ENCODE measurements at places on chromosomes 7 and 10.

DNA sequence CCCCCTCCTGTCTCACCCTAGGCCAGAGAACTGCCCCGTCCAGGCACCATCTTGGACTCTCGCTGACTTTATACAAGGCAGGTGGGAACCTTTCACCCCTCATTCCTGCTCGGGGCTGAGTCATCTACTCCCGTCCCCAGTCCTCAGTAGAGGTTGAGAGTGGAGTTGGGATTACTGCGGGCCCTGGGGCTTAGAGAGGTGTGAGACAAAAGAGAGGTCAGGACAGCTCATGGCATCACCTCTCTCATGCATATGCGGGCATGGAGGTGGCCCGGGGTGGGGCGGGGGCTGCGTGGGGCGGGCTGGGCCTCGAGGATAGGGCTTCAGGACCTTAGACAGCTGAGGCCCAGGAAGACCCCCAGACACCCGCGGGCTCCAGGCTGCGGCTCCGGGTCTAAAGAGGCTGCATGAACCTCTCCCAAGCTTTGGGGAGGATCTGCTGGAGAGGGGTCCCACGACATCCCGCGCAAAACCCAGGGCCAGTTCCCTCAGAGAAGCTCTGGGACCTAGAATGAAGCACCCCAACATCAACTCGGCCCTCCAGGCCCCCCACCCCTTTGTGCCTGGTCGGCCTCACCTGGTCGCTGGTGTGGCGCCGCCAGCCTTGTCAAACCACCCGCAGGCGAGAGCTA is 317 bp downstream of the PDZD7 start:
- no peak for DNase-seq

GRCh38 chr10:28981007-28981406 is 303.7 kb downstream of the BAMBI start:
- DNase-seq: no peak

DNA sequence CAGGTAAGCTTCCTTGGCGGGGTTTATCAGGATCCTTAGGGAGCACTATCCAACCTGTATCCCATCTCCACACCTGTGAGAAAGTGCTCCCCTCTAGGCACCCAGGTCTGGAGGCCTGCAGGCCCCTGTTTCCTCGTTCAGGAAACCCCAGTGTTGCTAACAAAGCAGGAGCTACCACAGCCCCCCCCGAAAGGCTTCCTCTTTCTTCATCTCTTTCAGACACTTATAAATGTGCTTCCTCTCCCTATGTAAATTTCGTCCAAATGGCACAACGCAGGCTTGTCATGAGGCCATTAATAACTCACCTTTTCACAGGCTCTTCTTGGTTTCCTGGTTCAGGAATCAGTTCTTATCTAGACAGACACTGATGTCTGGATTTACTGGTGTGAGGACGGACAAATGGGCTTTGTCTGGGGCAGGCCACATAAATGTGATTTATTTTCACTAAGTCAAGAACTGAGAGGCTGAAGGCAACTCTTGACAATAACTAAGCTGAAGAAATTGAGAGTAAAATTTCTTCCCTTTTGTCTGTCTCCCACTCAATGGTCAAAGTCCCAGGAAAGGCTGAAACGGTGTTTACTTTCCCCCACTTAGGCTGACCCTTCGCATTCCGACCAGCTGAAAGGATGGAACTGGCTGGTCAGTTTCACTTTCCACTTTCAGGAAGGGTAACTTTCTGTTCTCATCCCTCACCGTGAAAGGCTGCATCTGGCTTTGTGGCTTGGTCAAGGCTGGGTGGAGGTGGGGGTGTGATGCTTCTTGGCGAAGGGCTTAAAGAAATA is 46.8 kb downstream of the PIK3AP1 start:
- DNase-seq: no peak

DNA sequence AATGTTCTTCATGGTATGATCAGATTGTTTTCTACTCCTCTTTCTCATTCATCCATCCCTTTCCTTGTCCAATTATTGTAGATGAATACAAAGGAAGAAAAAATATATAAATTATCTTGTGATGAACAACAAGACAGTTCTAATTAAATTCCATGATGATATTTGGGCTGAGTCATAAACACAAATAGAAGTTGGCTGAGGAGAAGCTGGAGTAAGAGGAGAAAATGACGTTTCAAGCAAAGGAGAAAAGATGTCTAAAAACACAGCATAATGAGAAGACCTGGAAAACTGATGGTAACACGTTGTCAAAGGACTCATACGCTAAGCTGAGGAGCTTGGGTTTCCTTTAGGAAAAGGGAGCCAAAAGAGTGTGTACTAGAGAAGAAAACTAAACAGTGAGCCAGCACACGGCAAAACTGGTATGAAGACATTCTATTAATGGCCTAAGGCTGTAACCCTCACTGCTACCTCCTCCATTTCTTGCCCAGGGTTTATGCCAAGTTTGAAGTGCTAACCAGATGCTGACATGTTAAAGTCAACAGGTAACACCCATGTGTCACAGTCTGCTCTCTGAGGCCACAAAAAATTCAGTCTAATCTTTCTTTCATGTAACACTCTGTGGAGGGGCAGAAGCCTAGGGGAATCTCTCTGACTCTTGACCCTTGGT is 26.1 kb downstream of the ZFAND4 start:
- DNase-seq: no peak

- no peak for DNase-seq
These were observed 42.6 kb downstream of the KIAA1217 start for GRCh38 chr10:24251547-24251946.

DNA sequence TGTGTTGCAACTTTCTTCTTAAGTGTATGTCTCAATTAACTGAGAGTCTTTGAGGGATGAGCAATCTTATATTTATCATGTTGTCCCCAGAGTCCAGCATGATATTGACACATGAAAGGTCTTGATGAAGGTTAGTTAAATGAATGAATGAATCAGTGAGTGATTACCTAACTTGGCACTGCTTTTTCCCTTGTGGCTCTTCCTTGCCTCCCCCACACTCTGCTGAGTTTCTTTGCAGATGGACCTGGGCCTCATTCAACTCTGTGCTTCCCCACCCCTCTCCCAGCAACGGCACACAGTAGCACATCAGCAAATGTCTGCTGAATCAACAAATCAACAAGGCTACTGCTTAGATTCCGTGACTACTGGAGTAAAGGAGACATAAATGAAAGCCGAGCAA is 235.1 kb upstream of the CXCL12 start:
- no peak for DNase-seq

DNA sequence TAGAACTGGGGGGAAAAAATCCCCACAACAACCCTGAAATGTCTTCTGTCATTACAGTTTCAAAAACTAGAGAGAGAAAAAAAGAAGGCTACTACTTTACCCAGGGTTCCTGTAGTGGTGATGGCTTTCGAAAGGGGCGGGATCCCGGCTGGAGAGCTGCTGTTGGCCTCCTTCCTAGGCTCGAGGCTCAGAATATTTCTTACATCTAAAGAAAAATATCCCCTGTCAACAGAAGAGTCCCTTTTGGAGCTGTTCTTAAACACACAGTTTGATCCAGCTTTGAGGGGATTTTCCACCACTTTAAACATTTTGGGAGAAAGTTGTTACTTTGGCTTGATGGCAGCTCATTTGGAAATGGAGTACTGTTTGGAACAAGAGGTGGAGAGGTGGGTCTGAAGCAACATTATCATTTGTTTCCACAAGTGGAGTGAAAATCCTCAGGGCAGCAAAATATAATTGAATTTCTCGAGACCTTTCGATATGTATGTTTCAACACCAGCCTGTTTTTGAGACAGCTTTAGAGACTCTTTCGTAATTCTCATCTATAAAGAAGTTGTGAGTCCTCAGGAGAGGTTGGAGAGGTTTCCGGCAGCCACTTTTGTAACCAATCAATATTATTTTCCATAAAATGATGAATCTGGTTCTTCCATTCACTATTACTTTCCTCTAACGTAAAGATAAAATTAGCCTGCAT is 5.1 kb downstream of the HOXA13 start:
- no peak for DNase-seq

GRCh38 chr10:102230264-102230860 is 4.3 kb downstream of the ELOVL3 start:
- DNase-seq: no peak

DNA sequence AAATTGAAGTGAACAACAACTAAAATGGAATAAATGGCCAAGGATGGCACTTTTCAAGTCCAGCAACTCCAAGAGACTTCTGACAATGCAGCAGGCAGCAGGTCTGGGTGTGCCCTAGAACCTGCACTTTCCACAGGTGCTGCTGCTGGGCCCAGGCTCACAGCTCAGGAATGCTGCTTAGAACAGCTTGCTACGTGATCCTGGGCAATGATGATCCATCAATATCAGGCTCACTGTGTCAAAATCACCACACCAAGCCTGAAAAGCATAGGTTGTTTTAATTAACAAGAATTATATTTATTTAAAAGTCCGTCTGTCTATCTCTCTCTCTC is 148.4 kb downstream of the TNS3 start:
- DNase-seq: no peak

DNA sequence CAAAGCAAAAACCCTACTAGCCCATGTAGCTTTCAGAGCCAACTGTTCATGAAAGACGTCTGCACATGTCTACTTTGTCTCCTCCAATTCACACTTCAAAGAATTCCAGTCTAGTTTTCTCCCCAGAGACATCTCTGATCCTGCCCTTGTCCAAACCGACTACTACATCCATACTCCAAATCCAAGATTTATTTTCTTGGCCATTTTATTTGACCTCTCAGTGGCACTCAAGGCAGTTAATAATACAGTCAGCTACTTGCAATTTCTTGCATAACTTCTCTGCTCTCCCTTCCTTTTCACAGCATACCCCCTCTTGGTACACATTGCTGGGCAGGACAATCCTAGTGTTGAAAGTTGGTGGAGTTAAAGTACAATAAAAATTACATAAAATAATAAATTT is 170.9 kb upstream of the INHBA start:
- DNase-seq: no peak

DNA sequence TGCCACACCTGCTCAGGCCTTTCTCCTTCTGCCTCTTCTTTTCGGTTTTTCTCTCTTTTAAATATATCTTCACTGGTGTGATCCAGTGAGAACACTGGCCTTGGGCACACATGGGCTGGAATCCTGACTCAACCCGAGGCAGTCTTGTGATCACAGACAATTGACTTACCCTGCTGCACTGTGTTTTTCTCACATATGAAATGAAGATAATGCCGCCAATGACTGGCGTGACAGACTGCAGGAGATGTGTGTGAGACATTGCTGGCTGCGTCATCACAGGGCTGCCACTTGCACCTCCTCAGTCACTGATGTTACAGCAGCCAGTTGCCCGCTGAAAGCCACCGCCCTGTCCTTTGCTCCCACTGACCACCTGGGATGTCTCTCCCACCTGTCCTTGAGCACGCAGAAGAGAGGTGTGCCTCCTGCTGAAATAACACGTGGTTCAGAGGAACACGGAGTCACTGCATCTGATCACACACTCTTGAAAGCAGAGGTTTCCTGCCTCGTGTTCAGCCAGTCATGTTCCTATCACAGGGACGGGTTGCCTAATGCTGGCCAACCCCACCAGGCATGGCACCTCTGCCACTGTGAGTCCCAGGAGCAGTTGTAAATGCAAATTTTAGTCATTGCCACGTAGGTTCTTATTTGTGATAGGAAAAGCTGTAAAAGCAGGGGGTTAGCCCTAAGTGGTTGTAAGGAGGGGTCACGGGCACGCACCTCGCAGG is 124.6 kb upstream of the LANCL2 start:
- no peak for DNase-seq

GRCh38 chr7:14687241-14687640 is 215.3 kb downstream of the DGKB start:
- no peak for DNase-seq

DNA sequence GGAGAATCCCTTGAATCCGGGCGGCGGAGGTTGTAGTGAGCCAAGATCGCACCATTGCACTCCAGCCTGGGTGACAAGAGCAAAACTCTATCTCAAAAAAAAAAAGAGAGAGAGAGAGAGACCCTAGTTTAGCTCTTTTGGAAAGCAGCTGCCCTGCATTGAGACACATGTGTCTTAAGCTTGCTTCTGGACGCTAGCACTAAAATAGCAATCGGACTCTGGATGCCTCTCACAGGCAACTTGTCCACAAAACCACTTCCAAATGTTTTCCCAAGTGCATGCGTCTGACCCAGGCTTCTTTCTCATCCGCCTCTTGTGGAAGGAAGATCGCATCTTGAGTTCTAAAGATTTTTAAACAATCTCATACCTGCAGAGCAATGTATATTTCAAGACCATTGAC is 182.7 kb downstream of the CUX1 start:
- DNase-seq: no peak

DNA sequence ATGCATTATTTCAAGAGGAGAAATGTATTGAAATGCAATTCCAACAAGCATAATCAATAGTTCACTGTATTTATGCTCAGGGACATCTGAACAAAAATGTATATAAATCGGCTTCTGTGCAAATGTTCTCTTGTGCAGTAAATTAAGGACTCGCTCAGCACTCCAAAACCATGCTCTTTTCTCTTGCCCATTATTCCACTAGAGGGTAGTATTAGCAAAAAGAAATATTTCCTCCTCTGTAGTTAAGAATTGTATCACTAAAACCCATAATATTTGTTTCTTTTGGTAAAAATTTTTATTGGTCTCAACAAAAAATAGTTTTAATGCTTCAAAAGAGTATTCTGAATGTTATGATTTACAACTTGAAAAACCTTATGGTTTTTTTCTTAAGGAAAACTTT is 803.1 kb downstream of the PCDH15 start:
- no peak for DNase-seq

DNA sequence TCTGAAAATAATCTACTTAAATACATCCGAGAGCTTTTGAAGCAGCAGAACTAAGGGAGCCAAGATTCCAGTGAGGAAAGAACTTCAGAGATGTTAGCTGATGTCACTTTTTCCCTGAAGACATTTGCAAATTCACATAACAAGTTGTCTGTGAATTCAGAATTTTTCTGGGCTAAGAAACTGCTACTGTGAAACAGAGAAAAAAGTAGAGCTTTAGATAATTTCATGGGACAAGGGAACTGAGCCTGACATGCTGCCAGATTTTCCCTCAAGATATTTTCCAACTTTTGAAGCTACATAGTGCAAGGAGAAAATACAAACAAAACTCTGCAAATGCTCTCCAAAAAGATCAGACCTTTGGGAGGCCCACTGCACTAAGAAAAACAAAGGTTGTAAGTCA is 484.2 kb downstream of the ANKRD7 start:
- no peak for DNase-seq

DNA sequence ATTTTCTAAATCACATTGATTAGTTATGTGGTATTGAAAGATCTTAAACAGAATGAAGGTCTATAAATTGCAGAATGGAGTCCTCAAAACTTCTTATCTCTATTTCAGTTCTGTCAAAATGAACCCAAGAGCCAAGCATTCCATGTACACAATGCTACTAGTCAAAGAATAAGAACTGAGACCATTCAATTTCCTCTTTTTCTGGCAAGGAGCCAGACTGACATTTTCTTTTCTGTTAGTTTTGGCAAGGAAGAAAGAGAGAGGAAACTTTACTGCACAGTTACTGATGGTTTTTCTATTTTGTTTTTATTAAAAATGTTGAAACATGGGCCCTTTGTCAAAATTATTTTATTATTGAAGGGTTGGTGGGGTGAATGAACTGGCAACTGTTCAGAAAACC is 181.8 kb upstream of the FERD3L start:
- no peak for DNase-seq

GRCh38 chr10:132517951-132518521 is 19.6 kb upstream of the INPP5A start:
- no peak for DNase-seq

- no peak for DNase-seq
These were observed 50.3 kb downstream of the ATXN7L1 start for GRCh38 chr7:105826143-105826542.
